ENCODE measurements at places on chromosomes 2 and 18.

GRCh38 chr18:22601481-22601880, 183.8 kb upstream of the CTAGE1 start:
- no peak for DNase-seq

DNA sequence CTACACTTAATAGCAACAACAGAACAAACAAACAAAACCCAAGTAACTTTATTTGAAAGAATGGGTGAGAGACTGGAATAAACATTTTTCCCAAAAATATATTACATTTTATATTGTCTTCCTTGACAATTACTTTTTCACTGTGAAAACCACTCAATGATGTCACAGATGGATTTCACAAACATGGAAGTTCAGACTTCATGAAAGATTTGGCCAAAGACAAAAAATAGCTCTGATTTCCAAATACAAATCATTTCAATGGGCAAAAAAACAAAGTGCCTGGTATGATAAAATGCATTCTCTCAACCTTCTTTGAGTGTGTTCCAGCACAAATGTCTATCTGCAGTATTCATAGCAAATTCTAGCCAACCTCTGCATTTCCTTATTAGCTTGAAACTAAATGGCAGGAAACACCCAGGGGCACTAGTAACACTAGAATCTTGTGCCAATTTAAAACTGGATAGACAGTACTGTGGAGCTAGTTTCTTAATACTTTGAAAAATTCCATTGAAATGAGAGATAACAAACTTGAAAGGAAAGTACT, 28.5 kb upstream of the NAPG start:
- no peak for DNase-seq

GRCh38 chr2:177633111-177633510, 240.5 kb downstream of the AGPS start:
- DNase-seq, result no peak

DNA sequence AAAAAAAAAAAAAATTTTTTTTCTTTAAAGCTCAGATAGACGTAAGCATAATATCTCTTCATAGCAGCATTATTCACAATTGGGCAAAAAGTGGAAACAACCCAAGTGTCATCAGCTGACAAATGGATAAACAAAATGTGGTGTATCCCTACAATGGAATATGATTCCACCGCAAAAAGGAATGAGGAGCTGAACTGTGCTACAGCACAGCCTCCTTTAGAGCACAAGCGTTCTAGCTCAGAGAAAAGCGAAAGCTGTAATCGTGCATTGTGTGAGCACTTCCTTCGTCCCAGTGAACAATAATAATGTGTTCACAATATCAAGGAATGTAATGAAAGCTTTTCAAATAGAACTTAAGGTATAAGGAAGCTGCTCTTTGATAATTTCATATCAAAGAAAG, 11.7 kb upstream of the CHMP1B start:
- DNase-seq, result no peak

- no peak for DNase-seq
These were observed 302.4 kb downstream of the PLCL1 start for GRCh38 chr2:198106621-198107385.

GRCh38 chr18:75009878-75010277, 199.1 kb downstream of the PTGR3 start:
- DNase-seq, result no peak

- DNase-seq, result no peak
These were observed 239.4 kb upstream of the HDAC4 start for GRCh38 chr2:239640210-239640609.

- no peak for DNase-seq
These were observed 141.9 kb upstream of the CTAGE1 start for GRCh38 chr18:22559414-22560274.

DNA sequence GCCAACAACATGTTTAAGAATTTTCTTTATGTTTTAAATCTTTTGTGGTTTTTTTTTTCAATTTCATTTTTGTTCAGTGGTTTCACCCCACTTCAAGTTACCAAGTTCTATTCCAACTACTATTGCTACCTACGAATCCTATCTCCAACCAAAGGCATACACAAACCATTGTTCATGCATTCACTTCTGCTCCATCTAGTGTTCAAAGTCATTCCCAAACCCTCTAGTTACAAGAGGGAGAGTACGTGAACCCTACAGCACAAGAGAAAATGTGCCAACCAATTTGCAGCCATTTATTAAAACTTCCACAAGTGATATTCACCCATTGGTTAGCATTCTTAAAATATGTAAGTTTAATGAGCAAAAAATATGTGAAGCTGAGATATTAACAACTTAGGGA, 295.1 kb upstream of the KYNU start:
- no peak for DNase-seq

- no peak for DNase-seq
These were observed 226.7 kb downstream of the NCKAP5 start for GRCh38 chr2:133341575-133341974.

GRCh38 chr2:176158186-176158591, 1.1 kb downstream of the HOXD3 start:
- no peak for DNase-seq

DNA sequence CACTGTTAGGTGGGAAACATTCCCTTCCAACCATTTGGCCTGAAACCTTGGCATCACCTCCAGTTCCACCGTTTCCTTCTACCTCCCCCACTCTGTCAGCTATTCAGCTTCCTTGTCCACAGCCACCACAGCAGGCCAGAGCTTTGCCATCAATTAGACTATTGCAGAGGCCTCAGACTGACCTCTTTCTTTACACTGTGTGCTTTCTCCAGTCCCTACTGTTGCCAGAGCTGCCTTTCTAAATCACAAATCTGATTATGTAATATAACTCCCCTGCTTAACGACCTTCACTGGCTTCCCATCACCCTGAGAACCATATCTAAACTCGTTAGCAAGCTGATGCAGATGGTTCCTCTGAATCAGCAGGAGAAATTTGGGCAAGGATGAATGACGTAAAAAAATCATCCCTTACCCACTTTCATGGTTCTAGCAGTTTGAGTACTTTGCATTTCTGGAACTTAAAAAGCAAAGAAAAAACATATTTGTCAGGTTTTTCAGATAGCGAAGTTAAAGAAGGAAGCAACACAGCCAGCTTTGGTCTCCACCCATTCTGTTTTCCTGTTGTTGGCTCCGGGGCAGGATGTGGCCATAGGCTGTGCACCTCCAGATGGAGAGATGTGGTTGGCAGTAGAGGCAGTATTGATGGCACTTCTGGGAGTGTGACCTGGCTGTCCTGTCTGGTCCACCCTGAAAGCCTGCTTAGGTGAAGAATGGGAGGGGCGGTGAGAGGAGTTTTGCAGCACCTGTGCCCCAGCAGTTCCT, 422.1 kb downstream of the PARD3B start:
- peak; percentile 23 for DNase-seq

DNA sequence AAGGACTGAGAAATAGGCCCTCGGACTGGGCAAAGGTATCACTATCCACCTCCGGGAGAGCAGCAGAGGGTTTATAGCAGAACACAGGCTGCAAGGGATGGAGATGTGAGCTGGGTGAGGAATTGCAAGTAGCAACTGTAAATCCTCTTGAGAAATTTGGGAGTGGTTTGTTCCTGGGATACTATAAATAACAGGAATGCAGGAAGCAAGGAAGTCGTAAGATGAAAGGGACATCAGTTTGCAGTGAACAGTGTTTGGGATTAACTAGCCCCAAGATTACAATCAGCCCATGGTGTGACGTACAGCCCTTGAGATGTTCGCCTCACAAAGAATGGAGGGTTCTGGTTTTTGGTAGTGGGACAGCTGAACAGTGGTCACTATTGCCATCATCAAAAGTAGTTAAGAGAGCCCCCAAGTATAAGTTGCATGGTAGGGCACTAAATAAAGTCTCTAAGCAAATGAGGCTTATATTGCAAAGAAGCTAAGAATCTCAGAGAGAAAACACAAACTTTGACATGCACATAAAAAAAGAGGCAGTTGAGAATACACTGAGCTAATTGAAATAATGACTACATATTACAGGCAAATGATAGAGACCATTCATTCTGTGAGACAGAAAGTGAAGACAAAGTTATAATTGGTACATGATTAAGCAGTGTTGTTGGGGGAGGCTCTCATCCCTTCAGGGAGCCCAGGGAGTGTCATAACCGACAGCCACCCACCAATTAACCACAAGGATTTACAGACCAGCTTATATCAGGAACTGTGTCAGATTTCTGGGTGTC, 362.5 kb upstream of the ACVR2A start:
- no peak for DNase-seq

GRCh38 chr2:237512774-237513466, 25.9 kb downstream of the MLPH start:
- DNase-seq, result peak; percentile 66

DNA sequence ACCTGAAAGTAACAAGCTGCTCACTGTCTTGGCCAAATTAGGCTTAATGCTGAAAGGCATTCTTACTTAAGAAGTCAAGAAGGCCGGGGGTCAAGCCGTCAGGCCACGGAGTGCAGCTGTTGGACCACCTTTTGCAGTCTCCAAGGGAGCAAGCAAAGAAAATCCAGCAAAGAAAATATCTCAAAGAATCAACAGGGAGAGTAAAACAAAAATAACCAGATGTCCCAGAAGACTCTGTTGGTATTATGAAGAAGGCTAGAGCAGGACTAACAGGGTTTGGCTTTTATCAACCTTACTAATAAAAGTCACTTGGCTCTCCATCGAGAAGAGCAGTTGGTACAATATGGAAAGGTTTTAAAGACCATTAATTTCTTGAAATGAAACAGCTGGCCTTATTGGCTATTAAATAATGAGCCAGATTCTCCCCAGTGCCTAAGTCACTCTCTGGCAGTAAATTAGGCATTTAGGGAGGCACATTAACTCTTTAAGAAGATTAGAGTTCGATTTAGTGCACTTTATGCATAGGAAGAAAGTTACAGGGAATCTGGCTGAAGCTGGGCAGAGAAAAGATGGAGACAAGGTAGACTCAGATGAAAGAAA, 110.8 kb upstream of the NRP2 start:
- no peak for DNase-seq

- DNase-seq, result peak; percentile 38
These were observed 1.7 kb upstream of the GCG start for GRCh38 chr2:162153608-162154224.

DNA sequence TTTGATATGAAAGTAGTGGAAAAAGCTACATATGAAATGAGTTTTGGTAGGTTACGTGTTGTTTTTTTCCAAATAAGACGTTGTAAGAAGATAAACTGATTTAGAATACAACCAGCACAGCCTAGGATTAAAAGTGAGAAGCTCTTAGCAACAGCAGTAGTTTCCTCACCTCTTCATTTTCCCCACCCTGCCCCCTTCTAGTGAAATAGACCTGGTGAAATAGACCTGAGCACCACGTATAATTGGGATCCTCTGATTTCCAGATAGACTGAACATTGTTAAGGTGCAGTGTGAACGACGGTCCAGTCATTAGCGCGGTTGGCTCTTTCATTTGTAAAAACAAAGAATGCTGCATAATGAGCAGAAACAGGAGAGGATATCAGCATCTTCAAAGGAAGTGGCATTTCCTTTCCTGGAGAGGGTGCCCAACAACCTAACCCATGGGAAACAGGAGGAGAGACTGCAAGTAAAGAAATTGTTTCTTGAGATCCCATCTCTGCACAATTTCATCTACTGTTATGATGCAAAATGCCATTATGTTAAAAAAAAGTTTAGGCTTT, 114.3 kb downstream of the FIGN start:
- no peak for DNase-seq

DNA sequence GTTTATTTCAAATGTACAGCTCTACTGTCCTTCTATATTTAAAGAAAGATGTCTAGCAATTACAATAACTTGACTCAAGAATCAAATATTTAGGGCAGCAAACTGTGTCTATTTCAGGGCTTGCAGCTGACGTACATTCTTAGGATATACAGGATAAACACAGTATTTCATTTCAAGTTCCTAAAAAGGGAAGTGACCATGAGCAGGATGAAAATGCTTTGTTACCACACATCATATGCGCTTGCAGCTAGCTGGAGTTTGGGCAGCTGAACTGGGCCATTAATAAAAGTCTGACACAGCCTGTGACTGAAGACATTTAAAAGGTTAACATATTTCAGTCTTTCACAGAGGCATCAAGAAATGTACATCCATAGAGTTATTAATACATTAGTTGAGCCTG, 264.6 kb upstream of the TRIB2 start:
- DNase-seq, result no peak

GRCh38 chr2:216308576-216308975, 63.7 kb downstream of the MARCHF4 start:
- DNase-seq, result no peak

DNA sequence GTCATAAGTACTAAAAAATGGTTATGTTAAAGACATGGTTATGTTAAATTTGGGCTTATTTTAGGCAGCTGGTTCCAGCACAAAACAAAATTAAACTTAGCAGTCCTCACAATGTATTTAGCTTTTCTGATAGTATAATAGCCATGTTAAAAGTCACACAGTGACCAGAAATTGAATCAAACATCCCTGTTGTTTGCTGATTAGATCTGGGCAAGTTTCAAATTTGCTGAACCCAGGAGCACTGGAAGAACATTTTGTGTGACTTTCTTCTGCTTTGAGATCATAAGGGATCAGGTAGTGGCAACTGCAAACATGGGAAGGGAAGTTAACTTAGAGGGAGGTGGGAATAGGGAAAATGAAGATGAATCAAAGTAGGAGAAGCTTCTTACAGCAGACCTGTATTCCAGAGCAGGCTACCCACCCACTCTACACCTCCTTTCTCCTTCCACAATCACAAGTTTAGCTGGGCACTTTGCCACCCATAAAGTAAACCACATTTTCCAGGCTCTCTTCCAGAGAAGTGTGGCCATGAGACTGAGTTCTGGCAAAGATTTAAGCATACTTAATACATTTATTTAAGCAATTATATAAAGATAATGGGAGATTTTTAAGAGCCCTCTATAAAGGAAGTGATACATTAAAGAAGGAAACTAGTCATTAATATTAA, 616.1 kb upstream of the LRATD1 start:
- DNase-seq, result no peak

DNA sequence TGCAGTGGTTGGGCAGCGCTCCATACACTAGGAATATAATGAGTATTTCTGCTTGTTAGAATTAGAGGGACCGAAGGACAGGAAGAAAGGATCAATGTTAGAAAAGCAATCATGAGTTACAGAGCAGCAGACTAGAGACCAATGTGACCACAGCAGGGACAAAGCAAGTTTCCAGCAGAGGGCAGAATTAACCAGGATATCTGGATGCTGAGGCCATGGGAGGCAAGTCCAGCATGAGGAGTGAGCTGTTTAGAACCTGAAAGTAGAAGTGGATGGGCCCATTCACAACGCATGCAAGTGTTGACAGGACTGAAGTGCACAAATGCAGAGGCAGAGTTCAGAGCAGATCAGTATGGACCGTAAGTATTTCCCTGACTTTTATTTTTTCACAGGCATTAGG, 910.4 kb upstream of the GYPC start:
- no peak for DNase-seq

DNA sequence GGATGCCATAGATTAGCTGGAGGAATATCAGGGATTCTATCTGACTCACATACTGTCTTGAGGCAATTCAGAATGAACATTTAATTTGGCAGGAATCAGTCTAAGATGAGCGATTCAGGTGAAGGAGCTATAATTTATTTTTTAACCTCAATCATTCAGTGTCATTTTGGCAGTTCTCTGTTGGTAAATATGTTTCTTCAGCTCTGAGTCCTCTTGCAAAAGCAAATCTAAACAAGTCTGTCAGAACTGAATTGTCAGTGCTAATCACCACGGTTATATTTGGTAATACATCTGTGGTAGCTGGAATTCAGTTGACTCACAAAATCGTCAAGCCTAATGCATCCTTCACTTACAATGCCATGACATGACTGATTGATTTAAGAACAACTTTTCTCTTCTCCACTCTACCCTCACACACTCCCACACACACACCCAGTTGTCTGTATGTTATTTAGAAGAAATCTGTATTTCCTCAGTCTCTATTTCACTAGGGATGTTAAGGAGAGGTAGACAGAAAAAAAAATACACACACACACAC, 516.6 kb upstream of the NXPH2 start:
- DNase-seq, result no peak
